ENCODE measurements at places on chromosomes 2 and 18.

GRCh38 chr2:179825494-179825893 lies 35.9 kb downstream of the ZNF385B start:
- DNase-seq = no peak

DNA sequence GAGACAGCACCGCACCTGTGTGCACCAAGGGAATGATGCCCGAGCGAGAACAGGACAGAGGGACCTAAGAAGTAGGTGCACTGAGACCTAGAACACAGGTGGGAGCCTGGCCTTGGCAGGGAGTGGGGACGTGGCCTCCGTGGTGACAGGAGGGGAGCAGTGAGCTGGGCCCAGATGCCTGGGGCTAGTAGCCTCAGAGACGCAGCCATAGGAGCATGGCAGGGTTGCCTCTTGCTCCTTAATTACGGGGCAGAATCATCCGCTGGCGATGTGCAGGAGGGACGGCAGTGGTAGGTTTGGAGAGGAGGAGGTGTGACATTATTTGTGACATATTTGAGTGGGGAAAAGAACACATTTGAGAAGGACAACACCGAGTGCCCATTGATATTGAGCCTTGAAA lies 57.0 kb upstream of the HPCAL1 start:
- no peak for DNase-seq

- no peak for DNase-seq
Measured at GRCh38 chr2:120898961-120899750, 163.5 kb downstream of the GLI2 start.

DNA sequence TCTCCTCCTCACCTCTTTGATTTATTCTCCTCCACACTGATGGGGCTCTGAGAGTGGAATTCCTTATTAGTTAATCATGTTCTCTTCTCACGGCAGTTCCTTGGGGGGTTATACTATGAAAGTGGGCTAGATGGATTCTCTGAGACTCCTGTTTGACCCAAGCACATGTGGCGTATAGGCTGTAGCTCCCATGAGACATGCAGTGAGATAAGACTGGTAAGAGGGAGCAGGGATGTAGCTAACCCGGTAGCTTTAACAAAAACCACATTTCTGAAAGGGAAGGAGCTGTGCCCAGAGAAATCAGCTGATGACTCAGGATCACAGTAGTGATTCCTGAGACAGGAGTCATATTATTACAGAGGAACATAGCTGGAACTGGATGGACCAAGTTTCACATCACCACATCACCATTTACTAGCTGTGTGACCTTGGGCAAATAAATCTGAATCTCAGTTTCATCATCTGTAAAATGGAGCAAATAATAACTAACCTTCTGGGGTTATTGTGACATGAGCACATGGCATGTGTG lies 82.9 kb downstream of the CRIM1 start:
- DNase-seq = no peak

DNA sequence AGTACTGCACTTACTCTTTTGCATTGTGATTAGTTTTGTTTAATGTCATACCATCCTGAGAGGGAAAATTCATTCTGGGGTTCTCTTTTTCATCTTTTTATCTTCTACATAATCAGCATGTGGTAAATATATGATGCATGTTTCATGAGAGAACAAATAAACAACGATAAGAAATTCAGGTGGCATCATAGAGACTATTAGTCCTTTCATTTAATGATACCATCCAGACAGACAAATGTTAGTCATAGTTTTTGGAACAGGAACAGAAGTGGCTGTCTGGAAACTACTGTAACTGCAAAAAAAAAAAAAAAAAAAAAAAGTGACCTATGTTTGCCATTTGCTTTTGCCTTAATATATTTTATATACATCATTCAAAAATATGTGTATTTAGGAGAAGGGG lies 761.0 kb downstream of the EPHA4 start:
- DNase-seq = no peak

DNA sequence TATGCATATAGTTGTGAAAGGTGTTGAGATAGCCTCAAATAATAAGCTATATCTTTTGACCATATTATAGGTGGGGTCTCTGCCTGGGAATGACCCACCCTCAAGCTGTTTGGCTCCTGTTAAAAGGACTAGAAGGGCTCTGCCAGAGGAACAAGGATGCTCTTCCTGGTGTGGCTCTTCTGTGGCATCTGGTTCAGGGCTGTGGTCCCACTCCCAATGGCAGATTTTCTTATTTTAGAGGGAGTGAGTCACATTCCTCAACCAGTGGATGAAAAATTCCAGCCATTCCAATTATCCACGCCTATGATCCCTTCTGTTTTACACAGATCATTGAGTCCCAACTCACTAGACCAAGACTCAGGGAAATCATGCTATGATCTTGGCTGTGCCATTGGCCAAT lies 119.9 kb downstream of the PARD3B start:
- no peak for DNase-seq

- DNase-seq = no peak
Measured at GRCh38 chr2:136019306-136019705, 33.9 kb upstream of the DARS1 start.

GRCh38 chr2:101415220-101415619 lies 27.9 kb upstream of the CREG2 start:
- DNase-seq = no peak
